ENCODE measurements at places on chromosomes 4 and X.

DNA sequence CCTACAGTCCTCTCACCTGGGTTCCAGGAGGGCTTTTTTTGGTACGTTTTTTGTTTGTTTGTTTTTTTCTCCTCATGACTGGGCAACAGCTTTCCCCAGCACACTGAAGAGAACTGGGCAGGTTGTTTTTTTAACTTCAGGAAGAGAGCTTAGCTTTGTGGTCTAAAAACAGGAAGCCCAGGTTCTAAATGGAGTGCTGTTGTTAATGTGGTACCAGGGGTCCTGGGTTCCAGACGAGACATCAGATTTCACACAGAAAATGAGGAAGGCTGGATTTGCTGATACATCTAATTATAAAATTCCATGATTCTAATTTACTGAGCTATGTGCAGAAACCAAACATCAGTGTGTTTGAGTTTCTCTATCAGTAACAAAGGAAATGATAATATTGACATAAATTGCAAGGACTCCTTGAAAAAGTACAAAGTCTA is 4.2 kb downstream of the MYOZ2 start:
- no peak for DNase-seq

DNA sequence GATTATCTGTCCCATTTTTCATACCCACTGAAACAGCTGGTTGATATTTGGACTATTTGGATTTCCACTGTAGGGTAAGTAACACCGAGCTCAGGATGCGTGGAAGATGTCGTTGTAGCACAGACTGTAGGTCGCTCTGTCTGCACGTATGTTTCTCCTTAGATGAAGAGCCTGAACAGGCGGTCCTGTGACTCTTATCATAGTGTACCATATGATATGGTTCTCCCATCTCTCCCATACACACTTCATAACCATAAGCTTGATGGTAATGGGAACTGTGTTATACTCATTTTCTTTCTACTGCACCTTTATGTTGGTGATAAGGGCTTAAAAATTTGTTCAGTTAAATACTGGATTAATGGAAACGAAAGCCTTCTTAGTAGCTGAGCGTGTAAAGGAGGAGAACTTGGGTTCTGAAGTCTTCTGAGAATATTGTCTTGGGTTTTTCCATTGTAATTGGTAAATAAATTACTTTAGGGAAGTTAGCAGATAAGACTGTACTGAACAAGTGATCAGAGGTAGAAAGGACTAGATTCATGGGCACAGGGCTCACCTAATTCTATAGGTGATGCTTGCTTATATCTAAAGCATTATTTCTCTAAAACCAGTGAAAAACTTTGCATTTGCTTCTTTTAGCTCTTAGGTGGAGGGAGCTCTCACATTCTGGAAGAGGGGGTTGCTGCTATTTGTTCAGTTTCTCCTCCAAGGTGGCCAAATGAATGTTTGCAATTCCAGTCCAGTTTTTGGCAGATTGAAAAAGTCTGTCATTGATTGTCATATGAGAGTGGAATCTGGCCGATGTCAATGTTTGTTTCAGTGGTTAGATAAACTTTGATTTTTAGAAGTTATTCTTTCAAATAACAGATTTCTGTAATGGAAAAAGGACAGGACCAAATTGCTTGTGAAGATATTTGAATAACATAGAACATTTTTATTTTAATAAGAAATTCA is 15.8 kb downstream of the SMAD1 start:
- DNase-seq: no peak

GRCh38 chrX:101416691-101417090 is 8.7 kb downstream of the HNRNPH2 start:
- DNase-seq: no peak

DNA sequence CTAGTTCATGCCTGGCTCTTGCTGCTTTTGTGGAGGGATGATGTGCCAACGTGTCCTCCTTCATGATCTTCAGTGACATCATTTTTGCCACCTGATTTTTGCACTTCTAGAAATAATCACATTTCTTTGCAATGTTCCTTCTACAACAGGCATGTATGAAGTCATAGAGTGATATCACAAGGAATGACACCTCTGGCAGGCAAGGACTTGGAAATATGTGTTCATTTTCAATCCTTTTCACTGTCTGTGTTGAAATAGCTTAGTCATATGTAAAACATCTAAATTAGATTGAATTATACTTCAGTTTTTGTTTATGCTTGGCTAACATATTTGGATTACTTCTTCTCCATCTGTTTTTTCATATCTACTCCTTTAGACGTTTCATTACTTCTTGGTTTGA is 221.2 kb upstream of the STK26 start:
- no peak for DNase-seq

DNA sequence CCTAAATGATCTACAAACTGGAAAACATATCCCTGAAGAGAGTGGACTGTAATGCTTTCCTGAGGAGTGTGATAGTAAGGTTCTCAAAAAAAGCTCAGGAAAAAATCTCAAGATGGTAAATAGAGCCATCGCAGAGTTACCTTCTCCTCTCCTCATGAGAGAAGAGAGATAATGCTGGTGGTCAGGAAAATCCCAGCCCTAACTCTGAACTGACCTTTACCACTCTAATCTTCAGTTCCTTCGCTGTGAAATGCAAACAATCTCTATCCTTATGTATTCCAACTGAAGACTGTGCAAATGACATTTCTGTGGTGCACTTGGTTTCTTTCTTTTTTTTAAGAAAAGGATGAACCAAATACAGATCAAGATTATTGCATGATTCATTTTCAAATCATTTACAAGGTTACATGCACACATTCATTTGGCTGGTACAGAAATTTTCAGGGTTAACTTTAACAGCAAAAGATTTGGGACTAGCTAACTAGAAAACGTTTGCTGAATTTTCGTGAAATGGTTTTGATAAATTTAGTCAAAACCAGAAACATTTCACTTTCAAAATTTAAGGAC is 8.3 kb downstream of the PPM1K start:
- DNase-seq: no peak

DNA sequence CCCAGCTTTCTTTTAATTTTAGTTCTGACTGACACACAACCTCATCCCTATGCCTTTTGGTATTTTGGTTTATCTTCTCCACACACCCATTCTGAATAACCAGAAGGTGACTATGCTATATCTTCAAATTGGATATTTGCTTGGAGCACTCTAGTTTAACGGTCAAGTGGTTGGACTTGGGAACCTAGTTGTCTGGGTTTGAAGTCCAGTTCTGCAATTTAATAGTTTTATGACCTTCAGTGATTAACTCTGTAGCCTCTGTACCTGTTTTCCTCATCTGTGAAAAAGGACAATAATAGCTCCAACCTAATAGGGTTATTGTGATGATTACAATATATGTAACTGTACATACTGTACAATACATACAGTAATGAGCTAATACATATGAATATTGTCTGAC is 20.0 kb downstream of the PPM1K start:
- no peak for DNase-seq

DNA sequence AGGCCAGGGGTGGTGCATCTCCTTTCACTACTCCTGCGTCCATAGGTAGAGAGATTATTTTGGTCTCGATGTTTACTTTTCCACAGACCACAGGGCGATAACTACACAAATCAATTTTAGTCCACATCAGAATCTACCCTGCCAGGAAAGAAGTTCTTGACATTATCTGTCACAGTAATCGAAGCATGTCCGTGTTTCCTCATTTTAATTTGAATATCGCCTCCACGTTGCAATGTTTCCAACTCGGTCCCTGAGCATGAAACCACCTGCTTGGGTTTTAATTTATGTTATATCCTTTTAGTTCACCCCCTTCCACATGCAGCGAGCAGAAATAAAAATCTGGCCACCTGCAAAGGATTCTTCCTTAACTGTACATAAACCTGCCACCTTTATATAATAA is 100.1 kb upstream of the ATXN3L start:
- no peak for DNase-seq

GRCh38 chr4:139243448-139244365 is 36.3 kb downstream of the MGARP start:
- DNase-seq: no peak

GRCh38 chr4:181150191-181150590 is 1093.0 kb upstream of the TENM3 start:
- DNase-seq: peak; percentile 52

GRCh38 chr4:67909905-67910584 is 26.2 kb upstream of the TMPRSS11D start:
- DNase-seq: no peak

- no peak for DNase-seq
Observed at GRCh38 chrX:108439961-108440696, 491 bp downstream of the COL4A5 start.

GRCh38 chr4:161931089-161931488 is 232.7 kb downstream of the FSTL5 start:
- no peak for DNase-seq

- peak; percentile 12 for DNase-seq
Observed at GRCh38 chr4:56871371-56871866, 36.3 kb upstream of the REST start.

GRCh38 chr4:79206660-79207059 is 119.2 kb downstream of the NAA11 start:
- no peak for DNase-seq

DNA sequence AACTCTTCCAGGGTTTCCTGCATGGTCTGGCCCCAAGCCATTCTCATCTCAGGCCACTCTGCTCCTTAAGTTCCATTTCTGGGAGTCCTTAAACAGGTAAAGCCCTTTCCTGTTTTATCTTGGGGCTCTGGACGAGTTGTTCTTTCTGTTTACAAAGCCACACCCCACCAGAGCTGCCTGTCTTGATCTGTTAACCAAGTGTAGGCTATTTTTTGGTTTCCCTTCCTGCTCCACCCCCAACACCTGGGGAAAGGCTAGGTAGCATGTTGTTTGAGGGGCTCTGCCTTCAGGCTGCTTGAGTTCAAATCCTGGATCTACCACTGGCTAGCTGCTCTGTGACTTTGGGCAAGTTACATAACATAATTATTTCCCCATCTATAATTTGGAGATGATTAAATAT is 40.0 kb downstream of the ERVMER34-1 start:
- DNase-seq: no peak

GRCh38 chr4:76679691-76680090 is 218.3 kb downstream of the SOWAHB start:
- no peak for DNase-seq

DNA sequence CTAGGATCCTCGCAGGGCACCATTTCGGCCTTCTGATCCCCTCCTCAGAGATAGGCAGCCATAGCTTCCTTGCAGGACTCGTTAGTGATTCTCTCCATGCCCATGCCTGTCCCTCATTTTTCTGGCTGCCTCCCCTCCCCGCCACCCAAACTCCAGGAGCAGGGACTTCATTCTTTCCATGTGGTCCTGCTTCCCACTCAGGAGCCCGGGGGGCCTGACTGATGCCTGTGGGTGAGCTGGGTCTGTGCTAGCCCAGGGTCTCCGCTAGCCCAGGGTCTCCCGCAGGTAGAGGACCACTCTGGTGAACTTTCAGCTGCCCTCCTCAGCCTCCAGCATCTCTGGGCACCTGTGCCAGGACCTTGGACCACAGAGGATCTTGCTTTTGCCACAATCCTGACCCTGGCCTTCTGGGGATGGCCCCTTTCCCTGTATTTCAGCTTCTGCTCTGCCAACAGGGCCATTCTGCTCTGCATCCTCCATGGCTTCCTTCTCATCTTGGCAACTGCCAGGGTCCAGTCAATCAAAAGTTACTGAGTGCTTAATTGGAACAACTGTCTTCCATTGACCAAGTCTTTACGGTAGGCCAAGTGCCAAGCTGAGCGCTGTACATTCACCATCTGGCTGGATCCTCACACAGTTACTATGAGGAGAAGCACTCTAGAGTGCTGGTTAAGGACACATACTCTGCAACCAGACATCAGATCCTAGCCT is 152.2 kb downstream of the EFNB1 start:
- no peak for DNase-seq

GRCh38 chr4:53450773-53451172 is 73.3 kb downstream of the FIP1L1 start:
- DNase-seq: no peak

DNA sequence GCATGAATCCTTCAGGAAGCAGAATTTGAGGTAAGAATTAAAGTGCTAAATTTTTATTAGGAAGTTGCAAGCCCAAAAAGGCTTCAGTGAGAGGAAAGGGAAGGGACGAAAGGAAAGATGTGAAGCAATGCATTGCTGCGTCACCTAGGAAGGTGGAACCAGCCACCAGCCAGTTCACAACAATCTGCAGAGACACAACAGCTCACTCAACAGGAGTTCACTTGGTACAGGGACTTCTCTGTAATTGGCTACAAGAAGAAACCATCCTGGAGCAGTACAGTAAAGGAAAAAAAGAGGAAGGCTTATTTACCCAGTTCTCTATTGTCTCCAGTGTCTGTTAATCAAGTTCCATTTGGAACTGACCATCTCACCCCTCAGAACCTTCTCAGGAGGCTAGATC is 157.6 kb downstream of the HNRNPD start:
- DNase-seq: no peak

- peak; percentile 84 for DNase-seq
Observed at GRCh38 chrX:32524385-32524784, 687.0 kb downstream of the DMD start.
